ENCODE measurements at places on chromosomes 11 and 22. TPM values are rescaled to one million over a fixed set of nuclear protein-coding genes. Genes with fewer than 3 reads are reported as not detected.

GRCh38 chr11:88115828-88116755 lies 59.2 kb downstream of the RAB38 start:
- DNase-seq: no peak

GRCh38 chr11:69352715-69353319 lies 58.9 kb downstream of the MYEOV start:
- no peak for DNase-seq

GRCh38 chr11:73143126-73143838 lies 1.2 kb upstream of the FCHSD2 start:
- DNase-seq: no peak

DNA sequence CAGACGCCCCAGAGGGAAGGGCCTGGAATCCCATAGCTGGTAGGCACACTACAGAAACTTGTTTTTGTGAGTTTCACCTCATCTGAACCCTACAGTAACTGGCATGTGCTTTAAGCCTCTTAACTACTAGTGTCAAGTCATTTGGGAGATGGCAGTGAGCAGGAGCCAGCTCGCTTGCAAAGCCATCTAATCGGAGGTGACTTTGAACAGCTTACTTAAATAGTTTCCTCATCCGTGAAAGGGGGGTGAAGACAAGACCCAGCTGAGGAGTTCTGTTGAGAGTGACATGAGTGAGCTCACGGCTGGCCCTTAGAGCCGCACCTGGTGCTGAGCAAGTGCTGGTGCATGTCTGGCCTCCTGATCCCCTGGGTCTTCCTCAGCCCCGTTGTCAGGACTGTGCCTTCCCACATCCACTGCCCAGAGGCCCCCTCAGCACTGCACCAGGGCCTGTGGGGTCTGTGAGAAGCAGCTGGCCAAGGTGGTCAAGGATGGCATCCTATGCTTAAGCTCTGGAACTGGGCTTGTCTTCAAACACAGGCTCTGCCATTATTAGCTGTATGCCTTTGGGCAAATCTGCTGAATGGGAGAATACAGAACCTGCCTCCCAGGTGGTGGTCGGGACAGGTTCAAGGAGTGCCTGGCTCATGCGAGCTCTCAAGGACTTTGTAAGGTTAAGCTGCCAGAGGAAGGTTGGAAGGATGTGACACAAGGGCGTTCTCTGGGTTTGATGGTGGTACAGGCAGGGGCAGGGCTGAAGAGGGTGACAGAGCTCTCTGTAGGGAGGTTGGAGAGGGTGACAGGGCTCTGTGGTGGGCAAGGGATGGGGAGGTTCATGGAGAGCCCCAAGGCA lies 27.3 kb downstream of the INCENP start:
- DNase-seq: no peak

GRCh38 chr11:105092256-105093239 lies 47.0 kb downstream of the CARD18 start:
- no peak for DNase-seq

- DNase-seq: no peak
These were observed 32.7 kb downstream of the METTL15 start for GRCh38 chr11:28140689-28141455.

DNA sequence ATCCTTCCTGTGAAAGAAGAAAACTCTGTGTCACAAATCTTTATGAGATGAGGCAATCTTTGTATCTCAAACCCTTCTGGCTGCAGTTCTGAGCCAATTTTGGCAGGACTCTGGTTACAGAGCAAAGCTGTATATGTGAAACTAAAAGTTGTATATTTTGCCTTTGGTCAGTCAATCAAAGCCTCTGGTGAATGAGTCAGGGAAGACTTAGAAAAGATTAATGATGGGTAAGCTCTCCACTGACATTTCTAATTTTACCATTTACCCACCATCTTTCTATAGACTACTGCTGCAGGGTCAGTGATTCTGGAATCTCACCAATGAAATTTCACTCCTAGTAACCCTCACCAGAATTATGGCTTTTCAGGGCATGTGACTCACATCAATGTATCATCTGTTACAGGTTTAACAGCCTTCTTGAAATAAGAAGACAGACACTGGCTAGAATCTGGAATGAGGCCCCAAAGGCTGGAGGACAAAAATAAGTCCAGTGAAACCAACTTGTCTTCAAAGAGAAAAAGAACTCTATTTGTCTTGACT lies 43.3 kb downstream of the USP35 start:
- no peak for DNase-seq

DNA sequence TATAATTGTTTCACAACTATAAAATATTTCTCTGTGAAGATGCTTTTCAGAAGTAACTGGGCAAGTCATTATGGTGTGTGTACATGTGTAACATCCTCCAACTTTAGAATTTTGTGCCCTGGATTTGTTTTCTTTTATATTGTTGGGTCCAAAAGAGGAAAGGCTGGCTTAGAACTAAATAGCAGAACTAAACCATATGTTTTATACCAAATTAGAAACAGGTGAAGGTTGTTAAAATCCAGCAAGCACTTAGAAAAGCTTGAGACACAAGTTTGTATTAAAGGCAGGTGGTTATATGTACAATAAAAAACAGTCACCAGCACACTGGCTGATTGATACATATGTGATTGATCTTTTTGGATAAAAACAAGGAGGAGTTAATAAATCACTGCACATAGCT lies 158.5 kb downstream of the WNT11 start:
- no peak for DNase-seq

- no peak for DNase-seq
These were observed 35.6 kb upstream of the TCF20 start for GRCh38 chr22:42306010-42306409.

The GLB1L3 gene
- polyA plus RNA-seq: 1.8 TPM

The IGLL1 gene
- 3.5 TPM for polyA plus RNA-seq

All from thymus (tissue), 14 donors.